ENCODE measurements at places on chromosomes 5 and 9. TPM values are rescaled to one million over a fixed set of nuclear protein-coding genes. Genes with fewer than 3 reads are reported as not detected.
A peak's percentile ranks its signal among the peaks of the same experiment; 100 is the strongest.

Gene IFT74
- 14.1 TPM for total RNA-seq

Gene GPX8
- total RNA-seq = 64.4 TPM

Gene PCDHGA6
- total RNA-seq = 4.8 TPM

Gene C5orf34
- total RNA-seq = 11.8 TPM

Gene YTHDC2
- 33.9 TPM for total RNA-seq

Gene KCNMB1
- 0.17 TPM for total RNA-seq

Gene ADAMTS6
- 1.0 TPM for total RNA-seq

Gene BRINP1
- 33.5 TPM for total RNA-seq

GRCh38 chr9:114278881-114279570, 43.9 kb upstream of the ORM1 start:
- DNase-seq = no peak
- no peaks in the 10 kb centered on the region for H3K27me3 ChIP-seq
- no peaks in the 10 kb centered on the region for H3K4me1 ChIP-seq
- H3K27ac ChIP-seq = no peak overlapping the region
- no peak overlapping the region for H3K4me3 ChIP-seq

GRCh38 chr5:100188339-100188738, 346.8 kb upstream of the FAM174A start:
- H3K27ac ChIP-seq = no peak overlapping the region
- no peak for DNase-seq
- no peak overlapping the region for H3K4me3 ChIP-seq
- no peaks in the 10 kb centered on the region for H3K27me3 ChIP-seq
- H3K4me1 ChIP-seq = peaks cover 4% of the 10 kb centered on the region

- H3K4me3 ChIP-seq = peak overlapping the region; percentile 13
- no peaks in the 10 kb centered on the region for H3K27me3 ChIP-seq
- peaks cover 34% of the 10 kb centered on the region for H3K4me1 ChIP-seq
- no peaks in the 10 kb centered on the region for H3K36me3 ChIP-seq
- peak overlapping the region; percentile 15 for H3K27ac ChIP-seq
- peak; percentile 25 for DNase-seq
These were observed 115.1 kb downstream of the BAAT start for GRCh38 chr9:101269591-101270283.

GRCh38 chr5:57179262-57180200, 5.7 kb downstream of the GPBP1 start:
- peaks cover 32% of the 10 kb centered on the region for H3K4me1 ChIP-seq
- no peak for DNase-seq
- H3K36me3 ChIP-seq = peaks cover 4% of the 10 kb centered on the region
- no peaks in the 10 kb centered on the region for H3K27me3 ChIP-seq
- H3K27ac ChIP-seq = no peak overlapping the region

DNA sequence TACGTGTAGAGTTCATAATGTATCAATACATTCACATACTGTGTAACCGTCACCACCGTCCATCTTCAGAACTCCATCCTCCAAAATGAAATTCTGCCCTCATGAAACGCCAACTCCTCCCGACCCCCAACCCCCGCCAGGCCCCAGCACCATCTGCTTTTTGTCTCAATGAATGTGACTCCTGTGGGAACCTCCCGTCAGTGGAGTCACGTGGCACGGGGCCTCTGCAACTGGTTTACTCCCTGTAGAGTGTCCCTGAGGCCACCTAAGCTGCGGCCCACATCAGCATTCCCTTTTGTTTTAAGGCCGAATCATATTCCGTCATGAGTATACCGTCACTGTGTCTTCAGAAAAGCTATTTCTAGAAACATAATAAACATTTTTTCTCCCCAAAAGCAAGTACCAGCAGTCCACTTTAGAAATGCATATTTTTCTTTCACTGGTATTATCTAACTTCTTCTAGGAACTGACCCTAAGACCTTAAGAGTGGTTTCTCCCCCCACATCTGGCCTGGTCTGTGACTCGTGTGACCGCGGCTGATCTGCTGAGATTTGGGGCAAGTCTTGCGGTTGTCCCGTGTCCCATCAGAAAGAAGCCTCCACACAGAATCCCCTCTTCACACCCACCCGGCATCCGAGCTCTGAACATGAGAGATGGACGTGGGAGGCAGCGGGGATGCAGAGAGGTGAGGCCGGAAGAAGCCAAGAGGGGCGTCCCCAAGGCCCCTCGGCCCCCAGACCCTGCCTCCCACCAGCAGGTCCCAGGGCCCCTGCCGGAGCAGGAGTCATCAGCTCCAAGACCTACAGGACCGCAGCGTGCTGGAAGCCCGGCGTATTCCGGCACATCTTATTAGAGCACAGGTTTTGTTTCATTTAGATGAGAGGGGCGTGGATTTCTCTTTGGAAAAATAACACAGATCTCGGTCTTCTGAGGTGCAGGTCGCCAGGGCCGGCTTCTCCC, 38.3 kb downstream of the SLC6A3 start:
- H3K27ac ChIP-seq = no peak overlapping the region
- no peaks in the 10 kb centered on the region for H3K4me1 ChIP-seq
- H3K36me3 ChIP-seq = no peaks in the 10 kb centered on the region

- H3K4me3 ChIP-seq = no peak overlapping the region
- H3K27ac ChIP-seq = no peak overlapping the region
- H3K27me3 ChIP-seq = no peaks in the 10 kb centered on the region
- no peak for DNase-seq
- H3K4me1 ChIP-seq = no peaks in the 10 kb centered on the region
These were observed 295.7 kb upstream of the TUT7 start for GRCh38 chr9:86649913-86650312.

Data from GM23338 (cell line).